Stimulated activated CD8-positive, alpha-beta memory T cell treated with anti-CD3 and anti-CD28 coated beads, Interleukin-7, amount 100 ng/mL, for 24 hours (primary cell): ENCODE measurements at places on chromosomes 11 and 22.

- no peak for DNase-seq
Measured at GRCh38 chr11:120314861-120315260, 10.2 kb upstream of the TLCD5 start.

DNA sequence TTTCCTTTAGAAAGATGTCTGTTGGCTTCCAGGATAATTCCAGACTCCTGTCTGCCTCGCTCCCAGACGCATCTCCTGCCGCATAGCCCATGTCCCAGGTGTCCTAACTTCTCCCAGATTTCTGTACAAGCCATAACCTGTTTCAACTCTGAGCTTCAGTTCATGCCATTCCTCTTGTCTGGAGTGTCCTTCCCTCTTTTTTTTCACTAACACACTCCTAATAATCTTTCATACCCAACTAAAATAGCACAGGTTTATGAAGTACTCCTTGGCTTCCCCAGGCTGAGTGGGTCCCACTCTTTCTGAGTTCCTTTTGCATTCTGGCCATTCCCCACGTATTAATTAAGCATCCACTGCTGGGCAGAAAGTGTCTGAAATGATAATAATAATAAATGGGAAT lies 123.0 kb downstream of the LDLRAD3 start:
- DNase-seq, result no peak

DNA sequence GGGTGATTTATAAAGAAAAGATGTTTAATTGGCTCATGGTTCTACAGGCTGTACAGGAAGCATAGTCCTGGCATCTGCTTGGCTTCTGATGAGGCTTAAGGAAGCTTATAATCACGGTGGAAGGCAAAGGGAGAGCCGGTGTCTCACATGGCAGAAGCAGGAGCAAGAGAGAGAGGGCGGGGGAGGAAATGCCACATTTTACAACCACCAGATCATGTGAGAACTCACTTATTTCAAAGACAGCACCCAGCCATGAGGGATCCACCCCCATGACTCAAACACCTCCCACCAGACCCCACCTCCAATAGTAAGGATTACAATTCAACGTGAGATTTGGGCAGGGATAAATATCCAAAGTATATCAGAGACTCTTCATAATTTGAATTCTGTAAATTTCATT lies 200.7 kb downstream of the MSANTD4 start:
- DNase-seq, result no peak

- no peak for DNase-seq
Measured at GRCh38 chr22:25930788-25931310, 188.9 kb downstream of the MYO18B start.

- no peak for DNase-seq
Measured at GRCh38 chr11:131770801-131771200, 400.4 kb downstream of the NTM start.

DNA sequence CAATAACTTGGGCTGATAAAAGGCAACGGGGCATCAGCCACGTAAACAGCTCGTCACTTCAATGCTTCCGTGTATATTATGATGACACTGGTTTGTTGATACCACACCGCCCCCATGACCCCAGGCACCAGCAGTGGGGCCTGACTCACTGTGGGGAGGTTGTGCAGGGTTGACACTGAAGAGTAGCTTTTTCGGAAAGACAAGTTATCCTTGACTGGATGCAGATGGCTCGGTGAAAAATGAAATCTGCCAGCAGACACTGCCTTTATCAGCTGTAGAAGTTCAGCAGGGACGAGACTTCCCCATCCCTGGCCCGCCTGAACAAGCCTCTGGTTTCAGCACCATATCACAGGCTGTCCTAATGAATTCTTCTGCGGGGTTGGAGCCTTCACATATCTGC lies 55.6 kb downstream of the WT1 start:
- DNase-seq, result no peak

DNA sequence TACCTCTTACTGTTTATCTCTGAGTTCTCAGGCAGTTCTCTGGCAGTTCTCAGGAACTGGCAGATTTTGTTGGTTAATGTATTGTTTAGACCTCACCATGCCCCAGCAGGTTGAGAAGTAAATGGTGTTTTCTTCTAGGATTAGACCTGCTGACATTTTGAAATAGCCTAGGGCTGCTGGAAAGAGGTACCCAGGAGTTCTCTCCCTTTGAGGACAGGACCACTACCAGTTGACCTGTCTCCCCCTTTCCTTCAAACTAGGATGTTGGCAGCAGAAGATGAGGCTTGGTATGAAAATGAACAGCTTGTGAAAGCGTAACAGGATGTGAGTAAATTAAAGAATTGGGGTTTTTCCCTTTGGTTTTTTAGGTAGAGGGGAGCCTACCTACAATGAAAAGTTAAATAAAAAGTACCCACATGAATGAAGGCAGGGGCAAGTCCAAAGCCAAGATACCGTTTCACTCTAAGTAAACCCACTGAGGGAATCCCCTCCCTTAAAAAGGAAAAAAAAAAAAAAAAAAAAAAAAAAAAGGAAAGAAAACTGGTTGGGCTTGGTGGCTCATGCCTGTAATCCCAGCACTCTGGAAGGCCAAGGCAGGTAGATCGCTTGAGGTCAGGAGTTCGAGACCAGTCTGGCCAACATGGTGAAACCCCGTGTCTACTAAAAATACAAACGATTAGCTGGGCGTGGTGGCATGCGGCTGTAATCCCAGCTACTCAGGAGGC lies 96.2 kb downstream of the PDHX start:
- DNase-seq, result no peak

- no peak for DNase-seq
Measured at GRCh38 chr11:61720597-61720996, 31.8 kb upstream of the MYRF start.

DNA sequence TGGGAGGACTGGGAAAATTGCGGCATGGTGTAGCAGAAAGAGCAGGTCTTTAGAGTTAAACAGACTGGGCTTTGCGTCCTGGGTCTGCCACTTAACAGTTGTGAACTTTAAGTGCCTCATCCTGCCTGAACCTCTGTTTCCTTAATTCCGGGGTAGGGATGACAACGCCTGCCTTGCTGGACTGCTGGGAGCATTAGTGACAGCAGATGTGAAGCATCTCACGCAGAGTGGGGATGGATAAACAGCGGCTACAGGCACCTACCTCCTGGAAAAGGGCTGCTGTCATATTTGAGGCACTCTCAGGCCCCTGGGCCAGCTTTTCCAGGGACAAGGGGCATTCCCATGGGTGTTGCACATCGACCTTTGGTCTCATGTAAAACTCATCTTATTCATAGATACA lies 572.2 kb downstream of the TBC1D22A start:
- no peak for DNase-seq

GRCh38 chr11:128692753-128693415 lies 988 bp upstream of the FLI1 start:
- no peak for DNase-seq

GRCh38 chr11:134573857-134574256 lies 161.8 kb upstream of the B3GAT1 start:
- DNase-seq, result no peak

DNA sequence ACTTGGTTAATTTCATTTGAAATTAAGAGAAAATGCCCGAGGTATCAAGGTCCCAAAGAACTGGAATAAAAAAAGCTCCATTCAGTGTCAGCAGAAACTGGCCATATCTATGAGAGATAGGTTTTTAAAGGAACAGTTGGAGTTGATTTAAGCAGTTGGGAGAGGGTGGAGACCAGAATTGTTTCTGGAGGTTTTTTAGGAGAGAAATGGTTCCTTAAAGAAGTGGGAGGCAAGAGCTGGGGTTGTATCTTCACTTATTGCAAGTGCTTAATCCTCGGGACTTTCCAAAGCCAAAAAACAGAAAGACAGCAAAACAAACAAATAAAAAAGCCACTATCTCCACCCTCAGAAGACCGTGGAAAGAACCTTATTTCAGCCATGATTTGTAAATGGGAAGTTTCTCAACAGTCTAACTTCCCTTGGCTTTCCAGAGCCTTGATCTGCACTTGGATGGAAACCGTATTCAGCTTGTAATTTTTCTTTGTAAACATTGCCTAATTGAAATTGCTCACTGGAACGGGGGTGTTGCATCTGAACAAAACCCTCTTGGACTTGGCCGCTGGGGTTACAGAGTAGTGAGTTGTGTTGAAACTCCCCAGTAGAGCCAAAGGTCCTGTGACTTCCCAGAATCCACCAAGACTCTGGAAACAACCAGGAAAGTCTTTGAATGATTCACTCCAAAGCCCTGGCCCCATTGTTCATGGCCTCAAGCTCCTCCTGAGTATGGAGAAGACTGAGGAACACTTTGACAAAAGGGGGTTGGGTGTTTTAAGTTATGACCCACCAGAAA lies 115.6 kb downstream of the SLC1A2 start:
- DNase-seq, result no peak

DNA sequence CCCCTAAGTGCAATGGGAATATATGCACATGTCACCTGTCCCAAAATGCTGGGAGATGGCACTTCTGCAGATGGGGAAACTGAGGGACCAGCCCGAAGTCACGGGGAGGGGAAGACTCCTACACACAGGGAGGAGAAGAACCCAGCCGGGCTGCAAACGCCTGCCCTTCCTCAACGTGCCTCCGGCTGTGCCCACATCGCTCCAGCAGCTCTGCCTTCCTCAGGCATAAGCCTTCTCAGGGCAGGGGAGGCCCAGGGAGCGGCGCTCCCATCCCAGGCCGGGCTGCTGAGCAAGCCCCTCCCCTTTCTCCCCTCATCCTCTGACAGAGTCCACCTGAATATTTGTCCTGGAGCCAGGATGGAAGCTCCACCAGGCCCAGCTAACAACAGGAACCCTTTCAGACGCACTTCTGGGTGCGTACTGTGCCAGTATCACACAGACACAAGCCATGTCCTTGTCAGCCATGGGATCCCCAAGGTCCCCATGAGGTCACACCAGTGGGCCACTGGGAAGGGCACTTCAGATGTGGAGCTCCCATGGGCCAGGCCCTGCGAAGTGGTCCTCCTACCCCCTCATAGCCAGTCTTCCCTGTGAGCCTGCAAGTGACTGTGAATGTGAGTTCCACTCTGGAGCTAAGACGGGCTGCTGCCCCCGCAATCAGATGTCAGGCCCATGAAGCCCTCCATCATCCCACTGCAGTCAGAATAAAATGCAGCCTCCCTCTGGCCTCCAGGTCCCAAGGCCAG lies 2.5 kb upstream of the CD81 start:
- DNase-seq, result no peak

GRCh38 chr11:69298267-69299022 lies 4.5 kb downstream of the MYEOV start:
- DNase-seq, result no peak

DNA sequence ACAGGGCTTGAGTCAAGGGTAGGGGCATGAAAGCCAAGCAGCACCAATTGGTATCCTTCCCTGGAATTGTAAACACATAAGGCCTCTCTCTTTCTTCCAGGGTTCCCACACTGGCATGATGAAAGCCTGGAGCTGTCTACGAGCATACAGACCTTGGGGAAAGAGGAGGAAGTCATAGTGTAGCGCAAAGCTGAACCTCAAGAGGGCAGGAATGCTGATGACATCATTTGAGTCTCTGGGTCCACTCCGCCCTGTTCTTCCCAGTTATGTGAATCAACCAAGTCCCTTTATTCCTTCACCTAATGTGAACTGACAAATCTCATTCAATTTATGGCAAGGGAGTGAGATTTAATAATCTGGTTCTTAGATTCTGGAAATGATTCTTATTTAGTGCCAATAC lies 266.4 kb upstream of the NCAM1 start:
- DNase-seq, result no peak

DNA sequence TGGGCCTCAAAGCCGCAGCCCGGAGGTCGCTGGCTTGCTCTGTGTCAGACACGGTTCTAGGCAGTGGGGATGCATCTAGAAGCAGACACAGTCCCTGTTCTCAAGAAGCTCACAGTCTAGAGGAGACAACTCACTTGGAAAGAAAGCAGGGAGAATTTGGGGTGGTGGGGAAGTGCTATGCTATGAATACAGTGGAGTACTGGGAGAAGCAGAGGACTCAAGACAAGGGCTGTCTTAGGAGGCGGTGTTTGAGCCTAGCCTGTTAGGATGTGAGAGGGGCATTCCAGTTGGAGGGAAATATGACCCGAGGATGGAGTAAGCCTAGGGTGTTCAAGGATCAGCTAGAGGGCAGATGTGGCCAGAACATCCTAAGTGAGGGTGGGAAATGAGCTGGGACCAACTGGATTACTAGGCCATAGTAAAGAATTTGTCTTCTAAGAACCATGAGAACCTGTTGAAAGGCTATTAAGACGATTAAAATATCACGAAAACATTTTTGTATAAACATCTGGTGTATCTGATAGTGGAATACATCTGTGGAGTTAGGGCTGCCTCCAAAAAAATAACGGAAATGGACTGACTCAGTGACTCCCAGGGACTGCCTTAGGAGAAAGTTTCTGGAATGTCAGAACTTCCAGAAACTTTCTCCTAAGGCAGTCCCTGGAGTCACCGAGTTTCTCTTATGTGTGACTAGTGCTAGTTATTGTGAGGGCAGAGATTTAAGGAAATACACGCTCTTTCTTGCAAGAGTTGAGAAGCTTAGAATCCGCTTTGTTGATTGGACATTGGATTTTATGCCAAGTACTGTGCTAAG lies 1.1 kb upstream of the PITPNB start:
- DNase-seq, result no peak

DNA sequence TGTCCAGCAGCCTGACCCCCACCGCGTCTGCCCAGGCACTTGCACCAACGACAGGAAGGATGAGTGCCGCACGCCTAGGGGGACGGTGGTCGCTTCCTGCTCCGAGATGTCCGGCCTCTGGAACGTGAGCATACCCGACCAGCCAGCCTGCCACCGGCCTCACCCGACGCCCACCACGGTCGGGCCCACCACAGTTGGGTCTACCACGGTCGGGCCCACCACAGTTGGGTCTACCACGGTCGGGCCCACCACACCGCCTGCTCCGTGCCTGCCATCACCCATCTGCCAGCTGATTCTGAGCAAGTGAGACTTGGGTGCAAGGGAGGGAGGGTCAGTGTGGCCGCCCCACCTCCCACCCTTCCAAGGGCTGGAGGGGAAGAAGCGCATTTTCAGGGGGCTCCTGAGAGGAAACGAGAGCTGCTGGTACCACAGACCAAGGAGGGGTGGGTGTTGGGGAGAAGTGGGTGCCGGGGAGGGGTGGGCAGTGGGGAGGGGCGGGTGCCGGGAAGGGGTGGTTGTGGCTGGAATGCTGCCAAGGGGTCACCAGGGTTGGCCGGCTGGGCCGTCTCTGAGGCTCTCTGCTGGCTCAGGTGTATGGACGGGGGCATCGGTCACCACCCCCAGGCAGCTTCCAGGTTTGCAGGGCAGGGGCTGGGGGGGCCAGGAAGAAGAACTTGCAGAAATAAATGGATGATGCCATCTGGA lies 27.7 kb upstream of the MUC5B start:
- no peak for DNase-seq

GRCh38 chr22:19419464-19420178 lies 11.9 kb downstream of the HIRA start:
- peak; percentile 21 for DNase-seq

- DNase-seq, result no peak
Measured at GRCh38 chr22:37545703-37546436, 14.4 kb upstream of the CDC42EP1 start.
